Hematopoietic multipotent progenitor cell treated with erythropoietin and hydrocortisone succinate and interleukin-3 and kit ligand, for 15 days (in vitro differentiated cells): ENCODE measurements at places on chromosomes 2 and 18.

GRCh38 chr18:36526611-36527010, 229.1 kb downstream of the FHOD3 start:
- no peak for DNase-seq

DNA sequence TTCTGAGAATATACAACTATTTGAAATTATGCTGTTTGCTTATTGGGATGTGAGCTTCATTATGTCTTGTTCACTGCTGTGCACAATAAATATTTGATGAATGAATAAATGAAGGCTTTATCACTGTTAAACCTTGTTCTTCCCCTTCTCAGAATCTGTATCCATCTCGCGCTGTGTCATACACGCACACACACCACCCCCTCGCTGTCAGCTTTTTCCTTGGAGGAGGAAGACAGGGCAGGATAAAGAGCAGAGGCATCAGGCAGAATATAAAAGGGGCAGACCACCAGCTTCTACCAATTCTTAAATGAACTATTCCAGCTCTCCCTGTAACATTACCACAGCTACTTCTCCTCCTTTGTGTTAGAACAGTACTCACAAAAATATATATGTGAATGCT, 75.0 kb downstream of the CD226 start:
- DNase-seq = no peak

DNA sequence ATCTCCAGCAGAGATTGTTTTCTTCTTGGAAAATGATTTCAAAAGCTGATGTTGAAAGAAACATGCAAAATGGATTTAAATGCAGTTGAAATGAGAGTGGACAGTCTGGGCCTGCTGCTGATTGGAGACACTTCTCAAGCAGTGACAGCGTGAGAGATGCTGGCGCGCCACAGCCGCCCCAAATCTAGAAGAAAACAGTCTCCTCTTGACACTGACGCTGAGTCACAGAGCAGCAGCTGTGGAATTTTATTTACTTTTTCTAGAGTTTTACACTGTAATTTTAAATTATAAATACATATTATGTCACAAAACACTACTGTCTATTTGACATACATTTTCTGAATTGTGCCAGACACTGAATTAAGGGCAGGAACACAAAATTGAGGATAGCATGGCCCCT, 121.8 kb upstream of the TMEM200C start:
- DNase-seq = no peak

GRCh38 chr2:220959391-220959802, 612.7 kb downstream of the EPHA4 start:
- DNase-seq = no peak

- no peak for DNase-seq
These were observed 57.4 kb downstream of the SH2D6 start for GRCh38 chr2:85475799-85476490.

DNA sequence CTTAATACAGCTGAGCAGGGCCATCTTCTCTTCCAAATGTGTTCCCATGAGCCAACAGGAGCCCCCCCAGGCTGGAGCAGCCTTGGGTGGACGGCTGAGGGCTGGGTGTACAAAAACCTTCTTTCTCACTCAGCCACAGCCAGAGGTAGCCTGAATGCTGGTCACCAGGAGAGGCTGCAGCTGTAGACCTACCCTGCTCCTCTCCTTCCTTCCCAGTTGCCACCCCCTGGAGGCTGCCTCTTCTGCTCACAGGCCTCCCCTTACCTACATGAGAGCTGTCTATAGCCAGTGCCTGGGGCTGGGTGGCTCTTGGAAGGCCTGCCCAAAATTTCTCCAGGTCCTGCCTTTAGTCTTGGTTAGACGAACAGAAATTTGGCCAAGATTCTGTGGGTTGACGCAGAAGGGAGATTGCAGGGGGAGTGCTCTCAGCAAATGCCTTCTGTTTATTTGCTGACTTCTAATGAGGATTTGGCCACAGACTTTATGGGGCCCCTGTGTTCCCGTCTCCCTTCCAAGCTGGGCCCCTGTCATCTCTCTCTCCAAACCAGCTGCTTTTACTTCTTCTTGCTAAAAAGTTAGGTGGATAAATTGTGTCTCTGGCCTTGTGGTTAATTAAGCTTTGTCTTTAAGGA, 18.3 kb downstream of the CELF4 start:
- no peak for DNase-seq

DNA sequence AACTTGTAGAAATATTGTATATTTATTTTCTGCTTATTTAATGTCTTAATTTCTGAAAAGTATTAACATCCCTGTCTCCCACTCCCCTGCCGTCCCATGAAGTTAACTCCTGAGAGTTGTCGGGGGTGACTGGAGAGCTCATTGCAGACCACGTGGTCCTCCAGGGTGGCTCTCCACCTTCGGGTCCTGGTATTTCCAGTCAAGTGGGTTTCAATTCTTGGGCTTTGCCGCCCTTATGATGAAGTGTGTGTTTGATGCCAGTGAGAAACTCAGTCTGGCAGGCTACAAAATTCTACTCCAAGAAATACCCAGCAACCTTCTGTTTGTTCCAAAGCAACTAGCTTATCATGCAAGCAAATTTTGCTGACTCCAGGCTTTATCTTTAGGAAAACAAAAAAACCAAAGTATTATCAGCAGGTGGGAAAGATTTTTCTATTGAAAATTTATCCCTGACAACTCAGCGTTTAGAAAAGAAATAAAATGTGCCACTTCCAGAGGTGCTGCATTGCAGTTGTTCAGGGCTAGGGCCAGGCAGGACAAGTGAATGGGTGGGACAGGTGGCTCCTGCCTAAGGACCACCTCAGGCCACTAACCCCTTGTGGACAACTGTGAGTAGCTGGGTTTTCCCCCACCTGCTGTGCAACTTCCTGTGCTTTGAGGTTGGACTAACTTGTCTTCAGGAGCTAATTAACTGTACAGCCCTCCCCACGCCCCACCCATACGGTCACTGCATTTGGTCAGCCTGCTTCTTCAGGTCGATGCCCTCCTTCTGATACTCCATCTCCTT, 46.6 kb downstream of the BCL2L11 start:
- no peak for DNase-seq

DNA sequence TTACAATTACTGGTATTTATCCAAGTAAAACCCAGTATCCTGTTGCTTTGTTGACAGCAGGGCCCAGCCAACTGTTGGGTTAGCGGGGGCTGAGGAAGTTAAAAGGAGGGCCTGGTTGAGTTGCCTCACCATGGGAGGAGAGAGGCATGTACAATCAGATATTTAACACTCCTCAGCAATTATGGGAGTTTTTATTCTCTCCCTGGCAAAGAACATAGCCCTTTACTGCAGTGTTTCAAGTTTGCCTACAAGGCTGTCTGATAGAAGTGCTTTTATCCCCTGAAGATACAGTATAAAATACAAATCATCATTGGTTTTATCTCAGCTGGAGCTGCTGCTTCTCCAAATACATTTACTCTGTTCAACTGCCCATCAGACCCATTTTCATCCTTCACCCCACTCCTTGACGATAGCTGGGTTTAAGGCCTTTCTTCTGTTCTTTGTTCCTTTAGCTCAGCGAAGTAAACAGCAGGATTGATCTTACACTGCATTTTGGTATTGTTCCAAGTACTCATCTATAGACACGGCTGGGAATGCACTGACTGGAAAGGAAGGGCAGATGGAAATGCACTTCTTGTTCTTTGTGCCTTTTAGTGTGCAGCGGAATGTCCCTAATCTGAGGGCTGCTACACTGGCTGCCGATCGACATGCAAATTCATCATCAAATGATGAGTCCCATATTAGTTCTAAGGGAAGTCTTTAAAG, 402.5 kb upstream of the SPRED2 start:
- no peak for DNase-seq

DNA sequence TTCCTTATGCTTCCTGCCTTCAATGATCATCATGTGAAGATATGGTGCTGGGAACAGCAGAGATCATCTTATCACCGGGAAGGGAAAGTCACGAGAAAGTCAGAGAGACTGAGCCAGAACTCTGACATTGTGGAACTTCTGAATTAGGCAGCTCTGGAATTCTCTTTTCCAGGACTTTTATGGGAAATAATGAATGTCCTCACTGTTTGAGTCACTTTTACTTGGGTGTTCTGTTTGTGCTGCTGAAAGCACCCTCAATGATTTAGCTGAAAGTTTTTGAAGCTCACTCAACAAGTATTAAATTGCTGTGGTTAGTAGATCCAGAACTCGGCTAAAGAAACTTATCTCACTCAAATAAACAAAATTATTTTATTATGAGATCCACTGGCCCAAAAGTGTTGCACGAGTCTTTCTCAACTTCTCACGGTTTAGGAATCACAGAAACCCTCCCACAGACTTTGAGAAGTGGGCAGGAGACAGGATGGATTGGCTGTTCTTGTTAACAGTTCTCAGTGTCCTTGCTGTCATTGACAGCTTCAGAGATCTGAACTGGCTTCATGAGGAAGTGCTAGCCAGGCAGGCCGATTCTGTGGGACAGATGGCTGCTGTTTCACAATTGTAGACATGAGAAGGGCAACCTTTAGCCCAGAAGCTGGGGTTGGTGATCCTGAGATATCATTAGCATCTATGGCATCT, 26.4 kb upstream of the ATRAID start:
- DNase-seq = no peak

DNA sequence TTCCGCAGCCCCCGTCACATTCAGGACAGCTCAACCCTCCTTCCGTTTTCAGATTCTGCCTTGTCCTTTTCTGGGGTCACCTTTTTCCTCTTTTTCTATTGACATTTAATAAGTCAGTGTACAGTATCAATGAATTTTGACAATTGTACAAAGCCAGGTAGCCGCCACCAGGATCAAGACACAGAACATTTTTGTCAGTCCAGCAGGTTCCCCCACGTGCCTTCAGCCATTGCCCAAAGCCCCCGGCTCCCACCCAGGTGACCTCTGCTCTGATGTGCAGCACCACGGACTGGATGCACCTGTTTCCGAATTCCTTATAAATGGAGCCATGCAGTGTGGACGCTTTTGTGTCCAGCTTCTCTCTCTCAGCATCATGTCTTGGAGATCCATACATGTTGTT, 30.0 kb downstream of the CROCC2 start:
- no peak for DNase-seq

DNA sequence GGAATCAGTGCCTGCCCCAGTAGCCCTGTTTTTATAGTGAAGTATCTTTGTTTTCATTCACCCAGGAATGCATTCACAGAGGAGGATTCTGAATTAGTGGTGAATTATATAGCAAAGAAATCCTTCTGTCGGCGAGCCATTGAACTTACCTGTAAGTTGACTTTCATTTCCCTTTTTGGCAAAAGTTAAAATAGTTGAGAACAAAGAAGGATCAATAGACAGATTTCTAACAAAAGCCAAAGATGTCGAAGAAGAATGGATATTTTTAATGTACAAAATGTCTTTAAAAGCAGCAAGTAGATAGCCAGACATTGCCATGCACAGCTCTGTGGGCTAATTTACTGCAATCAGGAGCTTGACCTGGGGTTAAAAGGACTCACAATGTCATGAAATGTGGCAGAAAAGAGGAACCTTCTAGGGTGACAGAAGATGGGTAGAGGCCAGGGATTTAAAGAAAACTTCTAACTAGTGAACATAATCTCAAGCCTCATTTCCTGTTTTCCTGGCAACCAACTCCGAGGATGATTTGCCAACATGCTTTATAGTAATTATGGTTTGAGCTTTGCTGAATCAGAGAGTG, 53.8 kb upstream of the TMEM87B start:
- no peak for DNase-seq

- no peak for DNase-seq
These were observed 244.6 kb upstream of the NT5C1B start for GRCh38 chr2:18833941-18834340.

- DNase-seq = no peak
These were observed 39.3 kb downstream of the CD302 start for GRCh38 chr2:159758686-159759085.

- peak; percentile 46 for DNase-seq
These were observed 2.2 kb upstream of the CASP8 start for GRCh38 chr2:201257956-201258665.

- peak; percentile 59 for DNase-seq
These were observed 3.5 kb upstream of the RHOB start for GRCh38 chr2:20443276-20443920.

DNA sequence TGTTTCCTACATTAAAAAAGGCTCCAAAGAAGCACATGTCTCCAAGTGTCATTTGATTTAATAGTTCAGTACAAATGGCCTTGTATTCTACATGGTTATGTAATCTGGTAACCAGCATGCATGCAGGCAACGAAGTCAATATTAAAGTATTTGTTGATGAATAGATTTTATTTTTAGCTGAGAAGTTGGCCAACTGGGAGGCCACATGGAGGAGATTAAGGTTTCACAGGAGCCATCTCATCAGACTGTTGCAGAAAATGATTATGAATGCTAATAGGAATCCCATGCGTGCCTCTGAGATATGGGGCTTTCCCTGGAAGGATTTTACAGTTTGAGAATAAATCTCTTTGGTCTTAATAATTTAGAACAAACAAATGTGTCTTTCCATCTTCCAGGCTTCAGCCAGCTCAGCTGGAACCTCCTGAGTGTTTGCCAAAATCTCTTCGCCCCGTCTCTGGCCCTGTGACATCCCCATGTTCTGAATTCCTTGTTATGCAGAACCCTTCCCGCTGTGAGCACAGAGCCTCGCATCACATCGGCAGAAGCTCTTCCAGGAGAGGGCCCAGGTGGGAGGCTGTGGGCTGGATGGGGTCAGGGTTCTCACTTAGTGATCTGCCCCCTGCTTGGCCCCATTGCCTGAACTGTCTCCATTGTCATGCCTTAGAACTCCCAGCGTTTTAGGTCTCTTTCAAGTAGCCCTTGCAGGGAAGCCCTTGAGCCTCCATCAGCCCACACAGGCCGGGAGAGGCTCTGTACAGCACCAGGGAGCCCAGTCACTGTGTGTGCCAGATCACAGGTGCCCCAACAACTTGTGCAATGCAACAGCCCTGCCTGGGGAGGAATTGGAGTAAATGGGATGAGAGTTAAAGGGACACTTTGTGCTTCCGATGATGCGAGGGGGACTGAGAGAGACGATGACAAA, 190.5 kb upstream of the TWIST2 start:
- no peak for DNase-seq

DNA sequence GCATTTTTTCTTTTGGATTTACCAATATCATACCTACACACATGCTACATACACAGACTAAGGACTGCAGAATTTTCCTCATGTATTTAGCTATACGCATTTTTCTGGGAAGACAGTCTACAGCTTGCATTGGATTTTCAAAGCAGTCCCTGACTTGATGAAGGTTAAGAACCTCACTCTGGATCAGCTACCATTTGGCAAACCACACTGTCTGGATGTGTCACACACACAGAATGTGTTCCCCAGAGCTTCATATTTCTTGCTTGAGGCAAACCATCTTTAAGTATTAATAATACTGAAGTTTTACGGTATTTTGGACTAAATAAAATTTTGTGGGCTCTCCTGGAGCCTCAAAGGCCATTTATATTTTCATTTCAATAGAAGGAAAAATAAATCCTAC, 102.3 kb downstream of the TCF4 start:
- DNase-seq = no peak
